Activated naive CD4-positive, alpha-beta T cell treated with Interleukin-2 at 50 U/mL for 16 hours (primary cell): ENCODE measurements at places on chromosomes 12 and 14.
A peak's percentile ranks its signal among the peaks of the same experiment; 100 is the strongest.

- DNase-seq = no peak
Measured at GRCh38 chr14:75422169-75422568, 5.7 kb upstream of the JDP2 start.

GRCh38 chr14:46769292-46769691 is 117.7 kb upstream of the RPL10L start:
- DNase-seq = no peak

- peak; percentile 43 for DNase-seq
Measured at GRCh38 chr12:132143336-132144071, 615 bp downstream of the DDX51 start.

- no peak for DNase-seq
Measured at GRCh38 chr14:55684956-55685584, 105.1 kb downstream of the KTN1 start.

GRCh38 chr12:48058771-48059170 is 47.1 kb downstream of the SENP1 start:
- DNase-seq = no peak
